ENCODE measurements at places on chromosomes 4 and X.

- DNase-seq, result no peak
These were observed 74.4 kb downstream of the ENOX2 start for GRCh38 chrX:130828641-130829040.

- no peak for DNase-seq
These were observed 275.5 kb downstream of the RAB28 start for GRCh38 chr4:13208558-13209193.

DNA sequence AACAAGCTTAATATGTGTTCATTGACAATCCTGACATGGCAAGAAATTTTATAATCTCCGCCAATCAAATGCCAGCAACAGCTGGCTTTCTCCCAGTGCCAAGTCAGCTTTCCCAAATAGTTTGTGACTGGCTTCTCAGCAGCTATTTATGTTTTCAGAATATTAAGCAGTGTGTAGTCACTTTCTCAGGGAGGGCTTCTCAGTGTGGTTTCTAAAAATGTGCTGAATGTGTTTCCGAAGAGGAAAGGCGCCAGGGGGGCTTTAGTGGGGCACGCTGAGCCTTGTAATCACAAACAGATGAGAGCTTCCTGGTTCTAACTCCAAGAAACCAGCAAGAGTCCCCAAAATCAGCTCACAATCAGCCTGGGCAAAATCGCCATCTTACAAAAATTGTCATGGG is 258.7 kb upstream of the CPEB2 start:
- no peak for DNase-seq

DNA sequence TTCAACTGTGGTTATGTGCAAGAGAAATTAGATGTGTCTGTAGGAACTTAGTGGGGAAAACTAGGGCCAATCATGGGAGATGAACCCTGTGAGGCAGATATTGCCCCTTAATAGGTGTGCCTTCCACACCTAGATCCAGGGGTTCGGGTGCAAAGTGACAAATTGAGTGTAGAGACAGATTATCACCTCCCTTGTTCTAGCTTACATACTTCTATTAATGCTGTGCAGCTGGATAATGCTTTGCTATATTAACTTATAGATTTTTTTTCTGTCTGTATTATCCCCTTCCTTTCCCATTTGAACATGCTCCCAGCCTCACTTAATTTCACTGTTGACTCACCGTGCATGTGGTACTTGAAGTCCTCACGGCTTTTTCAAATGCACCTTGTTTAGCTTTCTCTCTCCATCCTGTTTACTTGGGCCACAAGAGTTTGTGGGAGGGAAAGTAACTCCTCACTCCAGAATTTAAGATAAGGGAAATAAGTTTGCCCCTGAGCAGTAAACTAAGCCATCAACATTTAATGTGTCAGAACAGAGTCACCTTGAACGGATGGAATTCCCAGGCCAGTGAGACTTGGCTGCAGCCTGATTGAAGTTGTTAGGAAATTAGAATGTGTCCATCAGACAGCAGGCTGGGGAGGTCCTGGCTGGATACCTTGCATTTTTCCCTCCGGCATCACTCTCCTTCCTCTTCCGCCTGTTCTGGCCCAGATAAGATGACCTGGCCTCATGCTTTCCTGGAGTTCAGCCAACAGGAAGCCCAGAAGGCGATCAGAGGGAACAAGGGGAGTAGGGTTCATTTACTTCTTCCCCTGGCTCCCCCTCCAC is 478.4 kb downstream of the BCOR start:
- DNase-seq, result no peak
